Calu3 (cell line): ENCODE measurements at places on chromosomes 1 and 21. TPM values are rescaled to one million over a fixed set of nuclear protein-coding genes. Genes with fewer than 3 reads are reported as not detected.

Gene MAGOH
- total RNA-seq = 61.9 and 70.2 TPM in 2 replicates

Gene FHAD1
- 0.98 and 2.7 TPM in 2 replicates for total RNA-seq

Gene LAMTOR2
- 69.8 and 69.9 TPM in 2 replicates for total RNA-seq

Gene VHLL
- total RNA-seq = 0.81 and 1.5 TPM in 2 replicates

Gene CRYAA
- total RNA-seq = not detected in 2 replicates

GRCh38 chr1:20678599-20678998, 17.4 kb upstream of the DDOST start:
- no peaks in the 10 kb centered on the region for H3K4me1 ChIP-seq
- no peak for DNase-seq
- H3K27me3 ChIP-seq = peaks cover 41% of the 10 kb centered on the region
- H3K27ac ChIP-seq = no peak overlapping the region

DNA sequence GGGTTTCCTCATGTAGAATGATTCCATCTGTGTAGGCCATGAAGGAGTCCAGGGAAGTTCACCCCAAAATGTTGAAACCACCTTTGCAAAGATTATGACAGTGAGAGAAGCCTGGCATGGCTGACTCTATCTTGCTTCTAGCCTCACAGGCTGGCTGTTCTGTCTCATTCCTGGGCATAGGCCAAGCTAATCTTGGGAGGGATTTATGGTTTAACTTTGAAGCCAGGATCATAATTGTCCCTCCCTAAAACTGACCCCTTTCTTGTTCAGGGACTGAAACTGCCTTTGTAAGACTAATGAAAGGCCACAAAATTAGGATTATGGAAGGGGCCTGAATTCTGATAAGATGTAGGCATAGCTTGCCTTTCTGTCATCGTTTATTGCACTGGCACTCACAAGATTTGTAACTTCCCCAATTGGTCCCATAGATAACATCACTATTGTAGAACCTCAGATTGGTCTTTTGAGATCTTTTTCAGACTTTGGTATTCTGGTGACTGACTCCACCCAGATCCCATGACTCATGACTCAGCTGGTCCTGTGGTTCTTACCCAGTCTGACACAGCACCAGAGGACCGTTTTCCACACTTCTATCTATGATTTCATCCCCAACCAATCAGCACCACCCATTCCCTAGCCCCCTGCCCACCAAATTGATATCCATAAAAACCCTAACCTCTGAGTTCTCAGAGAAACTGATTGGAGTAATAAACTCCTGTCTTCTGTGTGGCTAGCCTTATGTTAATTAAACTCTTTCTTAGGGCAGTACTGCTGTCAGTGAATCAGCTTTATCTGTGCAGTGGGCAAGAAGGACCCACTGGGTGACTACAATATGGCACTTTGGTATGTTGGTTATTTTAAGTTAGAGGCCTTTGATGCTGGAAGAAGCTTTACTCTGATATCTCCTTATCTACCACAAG, 13.6 kb upstream of the LAMTOR5 start:
- no peak for DNase-seq
- H3K4me1 ChIP-seq = no peaks in the 10 kb centered on the region
- no peaks in the 10 kb centered on the region for H3K36me3 ChIP-seq
- peaks cover 24% of the 10 kb centered on the region for H3K27me3 ChIP-seq

- no peak overlapping the region for H3K27ac ChIP-seq
- no peak overlapping the region for H3K4me3 ChIP-seq
- no peaks in the 10 kb centered on the region for H3K27me3 ChIP-seq
- no peaks in the 10 kb centered on the region for H3K4me1 ChIP-seq
- no peaks in the 10 kb centered on the region for H3K36me3 ChIP-seq
These were observed 289.4 kb upstream of the ADGRL4 start for GRCh38 chr1:79295967-79296366.

DNA sequence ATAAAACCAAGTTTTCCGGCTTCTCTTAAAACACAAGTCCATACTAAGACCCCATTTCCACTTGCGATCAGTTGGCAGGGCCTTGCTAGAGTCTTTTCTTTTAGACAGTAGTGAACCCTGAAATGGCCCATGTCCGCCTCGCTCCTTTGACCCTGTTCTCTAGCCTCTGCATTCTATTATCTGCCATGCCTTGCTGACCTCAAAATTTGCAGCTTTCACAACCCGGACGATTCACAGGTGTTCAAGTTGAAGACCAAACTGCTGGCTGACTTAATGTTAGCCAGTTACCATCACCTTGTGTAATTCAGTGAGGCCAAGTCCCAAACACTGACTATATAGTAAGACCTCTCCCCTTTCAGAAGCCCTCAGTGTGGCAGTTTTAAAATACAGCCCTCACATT, 174.2 kb downstream of the PCP4 start:
- no peak overlapping the region for H3K4me3 ChIP-seq
- no peaks in the 10 kb centered on the region for H3K27me3 ChIP-seq
- no peak for DNase-seq
